ENCODE measurements at places on chromosomes 7 and 10.
A peak's percentile ranks its signal among the peaks of the same experiment; 100 is the strongest.

DNA sequence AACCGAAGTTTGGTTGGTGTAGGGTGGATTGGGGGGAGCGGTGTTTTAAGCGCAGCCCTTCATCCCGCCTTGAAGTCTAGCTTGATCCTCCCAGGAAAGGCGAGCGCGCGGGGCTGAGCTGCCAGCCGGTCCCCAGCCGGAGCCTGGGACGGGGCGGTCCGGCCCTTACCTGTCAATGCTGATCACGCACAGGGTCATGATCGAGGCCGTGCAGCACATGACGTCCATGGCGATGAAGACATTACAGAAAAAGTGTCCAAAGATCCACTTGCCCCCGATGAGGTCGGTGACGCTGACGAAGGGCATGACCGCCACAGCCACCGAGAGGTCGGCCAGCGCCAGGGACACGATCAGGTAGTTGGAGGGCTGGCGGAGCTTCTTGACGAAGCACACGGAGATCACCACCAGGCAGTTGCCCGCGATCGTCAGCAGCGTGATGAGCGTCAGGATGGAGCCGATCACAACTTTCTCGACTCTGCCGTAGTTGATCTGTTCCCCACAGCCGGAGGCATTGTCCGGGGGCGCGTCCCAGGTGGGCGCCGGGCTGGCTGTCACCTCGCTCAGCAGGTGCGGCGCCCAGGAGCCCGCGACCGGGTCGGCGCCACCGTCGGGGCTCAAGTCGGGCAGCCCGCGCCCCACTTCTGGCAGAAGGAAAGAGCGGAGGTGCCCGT, 740 bp downstream of the HTR7 start:
- no peak for DNase-seq

DNA sequence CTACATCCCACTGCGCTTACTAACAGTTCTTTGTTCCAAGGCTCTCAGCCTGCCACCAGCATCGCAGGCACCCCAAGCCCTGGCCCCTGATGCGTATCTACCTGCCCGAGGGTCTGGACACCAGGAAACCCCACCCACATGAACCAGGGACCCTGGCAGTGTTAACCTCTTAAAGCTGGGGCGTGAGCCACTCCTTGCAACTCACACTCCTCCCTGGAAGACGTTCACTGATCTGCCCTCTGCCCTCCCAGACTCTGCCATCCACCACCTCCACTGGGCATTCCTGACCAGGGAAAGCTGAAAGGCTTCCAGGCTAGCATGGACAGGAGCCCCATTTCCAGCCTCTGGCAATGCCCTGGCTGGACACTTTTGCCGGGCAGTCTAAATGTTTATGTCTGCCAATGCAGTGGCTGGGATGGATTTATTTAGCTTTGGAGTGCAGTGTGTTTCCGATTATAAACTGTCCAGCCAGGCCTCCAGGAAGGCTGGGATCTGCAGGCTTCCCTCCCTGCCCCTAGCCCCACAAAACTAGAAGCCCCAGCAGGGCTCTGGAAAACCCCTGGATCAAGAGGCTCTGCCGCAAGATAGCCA, 117.5 kb downstream of the NEURL1 start:
- no peak for DNase-seq

- peak; percentile 27 for DNase-seq
Measured at GRCh38 chr7:150404805-150405583, 25.9 kb downstream of the ZNF775 start.

- DNase-seq = no peak
Measured at GRCh38 chr7:151608031-151608551, 88.4 kb upstream of the RHEB start.

DNA sequence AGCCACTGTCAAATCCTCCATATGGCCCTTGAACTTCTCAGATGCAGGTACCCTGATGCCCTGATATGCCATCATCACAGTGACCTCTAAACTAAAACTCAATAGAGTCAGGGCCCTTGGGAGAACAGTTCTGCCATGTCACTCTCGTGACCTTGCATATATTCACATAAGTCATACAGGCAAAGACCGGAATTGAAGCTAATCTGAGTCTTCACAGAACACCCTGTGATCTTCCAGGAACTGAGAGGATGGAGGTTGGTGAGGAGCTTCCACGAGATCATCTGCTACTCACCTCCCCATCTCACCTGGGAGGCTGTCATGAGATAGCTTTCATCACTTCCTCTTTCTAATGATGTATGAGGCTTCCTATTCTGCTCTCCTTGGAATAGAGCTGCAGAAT, 228.7 kb upstream of the CCDC6 start:
- DNase-seq = no peak

DNA sequence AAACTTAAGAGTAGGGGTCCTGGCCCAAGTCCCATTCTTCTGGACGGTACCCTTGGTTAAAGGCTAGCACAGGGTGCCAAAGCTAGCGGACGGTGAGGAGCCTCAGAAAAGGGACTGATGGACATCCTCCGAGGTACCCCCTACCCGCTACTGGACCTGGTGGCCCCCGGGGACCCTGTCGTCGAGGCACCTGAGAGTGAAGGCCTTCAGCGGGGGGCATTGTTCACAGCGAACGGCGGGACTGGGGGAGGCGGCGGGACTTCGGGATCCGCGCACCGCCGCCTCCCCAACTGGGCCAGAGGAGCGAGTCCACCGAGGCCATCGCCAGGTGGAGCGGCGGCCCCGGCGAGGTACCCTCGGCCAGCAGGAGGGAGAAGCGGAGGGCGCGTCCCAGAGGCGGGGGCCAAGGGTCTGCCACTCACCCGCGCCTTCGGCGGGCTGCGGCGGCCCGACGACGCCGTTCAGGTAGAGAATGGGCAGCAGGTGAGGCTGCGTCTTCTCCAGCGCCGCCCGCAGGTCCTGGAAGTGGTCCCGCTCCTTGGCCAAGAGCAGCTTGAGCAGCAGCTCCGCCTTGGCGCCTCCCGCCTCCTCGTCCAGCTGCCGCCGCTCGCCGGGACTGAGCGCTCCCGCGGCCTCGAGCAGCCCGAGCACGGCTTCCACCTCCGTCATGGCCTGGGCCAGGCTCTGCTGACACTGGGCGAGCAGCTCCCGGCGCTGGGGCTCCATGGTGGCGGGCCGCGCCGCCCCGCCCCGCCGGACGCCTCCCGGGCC, 575 bp downstream of the DLG5 start:
- peak; percentile 20 for DNase-seq

- DNase-seq = no peak
Measured at GRCh38 chr7:27193335-27194001, 6.4 kb downstream of the HOXA13 start.

GRCh38 chr7:157436763-157437480, 100.1 kb downstream of the DNAJB6 start:
- no peak for DNase-seq

DNA sequence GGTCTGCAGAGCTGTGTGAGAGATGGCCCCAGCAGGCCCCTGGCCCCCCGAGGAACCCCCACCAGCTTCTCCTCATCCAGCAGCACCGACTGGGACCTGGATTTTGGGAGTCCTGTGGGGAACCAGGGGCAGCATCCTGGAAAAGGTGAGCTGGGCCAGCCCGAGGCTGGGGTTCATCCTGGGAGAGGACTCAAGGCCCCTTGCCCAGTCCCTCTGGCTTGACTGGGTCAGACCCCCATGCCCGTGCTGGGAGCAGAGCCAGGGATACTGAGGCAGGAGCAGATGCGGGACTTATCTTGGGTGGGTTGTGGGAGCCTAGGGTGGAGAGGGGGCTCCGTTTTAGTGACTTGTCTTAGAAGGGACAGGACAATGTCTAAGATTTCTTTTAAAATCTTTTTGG, 47.5 kb downstream of the ZNF467 start:
- no peak for DNase-seq

DNA sequence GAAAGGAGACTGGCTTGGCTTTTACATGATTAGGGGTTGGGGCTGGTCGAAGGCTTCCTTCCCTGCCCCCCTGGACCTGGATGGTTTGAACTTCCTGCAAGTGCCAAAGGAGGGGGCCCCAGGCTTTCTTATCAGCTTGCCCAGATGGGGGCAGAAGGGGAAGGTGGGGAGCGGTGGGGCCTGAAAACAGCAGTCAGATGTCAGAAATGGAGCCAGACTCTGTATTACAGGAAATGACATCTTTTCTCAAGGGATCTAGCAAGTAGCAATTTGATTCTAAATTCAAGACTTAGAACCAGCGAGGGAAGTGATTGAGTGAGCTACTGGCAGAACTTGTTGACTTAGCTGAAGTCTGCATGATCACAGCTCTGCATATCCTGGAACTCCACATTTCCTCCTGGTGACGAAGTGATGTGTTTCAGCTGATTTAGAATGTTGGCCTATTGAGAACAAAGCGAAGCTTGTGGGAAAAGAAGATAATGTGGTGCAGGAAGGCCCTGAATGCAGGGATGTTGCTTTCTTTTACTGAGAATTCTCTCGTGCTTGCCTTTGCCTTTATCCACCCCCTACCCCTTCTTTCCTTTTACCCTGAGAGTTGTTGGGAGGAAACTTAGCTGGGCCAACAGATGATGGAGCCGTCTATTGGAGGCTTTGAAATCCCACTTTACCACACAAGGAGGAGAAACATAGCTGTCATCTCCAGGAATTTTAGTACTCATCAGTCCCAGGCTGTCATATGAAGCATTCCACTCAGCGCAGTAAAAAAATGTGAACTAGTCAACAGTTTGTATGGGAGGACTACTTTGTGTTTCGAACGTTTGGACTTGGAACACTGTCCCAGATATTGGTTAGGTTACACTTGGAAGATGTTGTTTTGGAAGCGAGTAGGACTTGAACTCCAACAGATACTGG, 43.2 kb downstream of the CCNY start:
- DNase-seq = no peak

DNA sequence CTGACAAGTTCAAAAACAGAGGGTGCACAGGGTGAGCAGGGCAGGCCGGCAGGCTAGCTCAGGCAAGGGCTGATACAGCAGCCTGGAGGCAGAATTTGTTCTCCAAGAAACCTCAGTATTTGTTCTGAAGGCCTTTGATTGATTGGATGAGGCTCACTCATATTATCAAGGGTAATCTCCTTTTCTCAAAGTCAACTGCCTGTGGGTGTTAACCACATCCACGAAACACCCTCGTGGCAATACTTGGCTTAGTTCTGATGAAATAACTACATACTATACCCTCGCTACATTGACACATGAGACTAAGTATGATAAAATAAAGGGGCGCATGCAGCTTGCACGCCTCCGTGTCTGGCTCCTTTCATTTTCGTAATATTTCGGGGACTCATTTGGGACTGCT, 4.4 kb upstream of the PPP2R2D start:
- DNase-seq = no peak

GRCh38 chr7:55552320-55553023, 19.8 kb downstream of the VOPP1 start:
- peak; percentile 93 for DNase-seq
